ENCODE measurements at places on chromosomes 7 and 10.

- DNase-seq = no peak
These were observed 190.4 kb downstream of the CTTNBP2 start for GRCh38 chr7:117682681-117683385.

DNA sequence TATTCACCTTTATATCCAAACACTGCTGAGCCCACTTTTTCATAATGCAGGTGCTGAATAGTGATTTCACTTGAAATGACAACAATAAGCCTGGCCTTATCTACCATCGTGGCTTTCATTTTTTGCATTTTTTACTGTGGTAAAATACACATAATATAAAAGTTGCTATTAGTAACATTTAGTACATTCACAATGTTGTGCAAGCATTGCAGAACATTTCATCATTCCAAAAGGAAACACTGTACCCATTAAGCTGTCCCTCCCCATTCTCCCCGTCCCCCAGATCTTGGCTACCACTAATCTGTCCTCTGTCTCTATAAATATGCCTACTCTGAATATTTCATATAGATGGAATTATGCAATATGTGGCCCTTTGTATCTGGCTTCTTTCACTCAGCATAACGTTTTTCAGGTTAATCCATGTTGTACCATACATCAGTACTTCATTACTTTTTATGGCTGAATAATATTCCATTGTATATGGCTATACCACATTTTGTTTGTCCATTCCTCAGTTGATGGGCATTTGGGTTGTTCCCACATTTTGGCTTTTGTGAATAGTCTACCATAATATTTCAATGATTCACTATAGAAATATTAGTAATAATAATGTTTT, 68.5 kb upstream of the ARID5B start:
- DNase-seq = no peak

GRCh38 chr10:117674201-117674600, 131.7 kb downstream of the EMX2 start:
- no peak for DNase-seq

GRCh38 chr10:6498771-6499170, 81.3 kb downstream of the PRKCQ start:
- peak; percentile 57 for DNase-seq

DNA sequence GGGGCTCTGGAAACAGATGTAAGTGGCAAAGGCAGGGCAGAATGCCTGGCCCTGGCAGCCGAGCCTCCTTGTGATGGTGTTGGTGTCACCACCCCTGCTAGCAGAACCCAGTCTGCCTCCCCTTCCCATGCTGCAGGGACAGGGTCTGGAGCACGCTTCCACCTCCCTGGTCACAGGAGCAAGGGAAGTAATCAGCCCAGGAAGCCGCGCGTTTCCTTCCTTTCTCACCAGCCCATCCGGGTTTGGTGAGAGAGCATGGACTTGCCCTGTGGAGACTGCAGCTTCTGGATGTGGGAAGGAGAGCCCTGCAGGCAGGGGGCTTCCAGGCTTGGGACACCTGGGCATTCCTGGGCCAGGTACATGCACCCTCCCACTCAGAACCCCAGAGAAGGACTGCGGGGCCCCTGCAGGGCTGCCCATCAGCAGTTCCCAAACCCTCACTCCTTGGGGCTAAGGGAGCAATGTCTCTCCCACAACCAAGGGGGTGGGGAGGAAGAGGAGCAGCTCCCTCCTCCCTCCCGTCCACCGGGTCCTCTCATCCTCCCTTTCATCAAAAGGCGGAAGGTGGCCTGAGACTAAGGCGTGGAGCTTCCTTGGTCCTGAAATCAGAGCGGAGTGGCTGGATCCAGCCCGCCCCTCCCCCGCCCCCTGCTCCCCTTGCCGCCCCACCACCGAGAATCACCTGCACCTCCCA, 1.8 kb downstream of the MMRN2 start:
- no peak for DNase-seq

DNA sequence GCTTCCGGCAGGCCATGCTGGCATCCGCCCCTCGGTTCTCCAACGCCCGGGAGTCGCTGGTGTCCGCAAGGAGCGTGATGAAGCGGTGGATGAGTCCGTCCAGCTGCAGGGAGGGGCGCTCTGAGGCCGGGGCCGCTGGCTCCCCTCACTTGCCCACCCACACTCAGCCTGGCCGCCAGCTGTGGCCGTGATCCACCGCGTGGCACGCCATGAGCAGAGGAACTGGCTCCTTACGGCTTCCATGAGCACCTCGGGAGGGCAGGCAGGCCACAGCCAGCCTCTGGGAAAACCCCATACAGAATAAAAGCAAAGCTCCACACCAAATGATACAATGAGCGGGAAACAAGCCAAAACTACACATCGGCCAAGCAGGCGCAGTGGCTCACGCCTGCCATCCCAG, 15.5 kb upstream of the MICALL2 start:
- DNase-seq = no peak

GRCh38 chr7:121351682-121352081, 22.9 kb downstream of the WNT16 start:
- no peak for DNase-seq

DNA sequence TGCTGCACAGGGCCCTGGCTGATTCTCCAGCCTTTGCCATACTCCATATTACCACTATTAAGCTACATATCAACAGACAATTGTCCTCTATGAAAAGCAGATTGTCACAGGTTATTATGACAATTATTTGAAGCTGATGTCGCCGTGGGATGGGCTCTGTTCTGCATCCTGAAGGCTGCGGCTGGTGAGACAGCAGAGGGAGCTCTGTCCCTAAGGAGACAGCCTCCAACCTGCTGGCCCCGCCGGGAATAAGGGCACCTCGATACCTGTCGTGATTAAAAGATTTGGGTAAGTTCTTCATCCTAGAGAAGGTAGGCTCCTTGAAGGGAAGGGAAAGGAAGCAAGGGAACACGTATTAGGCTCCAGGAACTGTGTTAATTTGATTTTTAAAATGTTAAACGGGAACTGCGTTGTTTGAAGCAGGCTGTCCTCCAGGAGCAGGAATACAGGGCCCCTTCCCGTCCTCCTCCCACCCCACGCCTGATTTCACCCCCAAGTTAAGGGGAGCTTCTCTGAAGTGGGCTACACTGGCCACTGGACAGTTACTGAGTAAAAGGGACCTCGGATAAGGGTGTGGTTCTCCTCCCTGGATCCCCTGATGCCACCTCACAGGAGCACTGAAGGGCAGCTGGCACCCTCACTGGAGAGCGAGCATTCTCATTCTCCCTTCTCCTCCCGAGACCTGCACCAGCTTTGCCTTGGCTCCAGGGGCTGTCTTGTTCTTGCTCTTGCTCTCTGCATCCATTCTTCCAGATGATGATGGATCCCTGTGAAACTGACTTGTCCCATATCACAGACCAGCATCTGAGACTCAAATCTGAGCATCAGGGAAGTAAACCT, 11.8 kb upstream of the TIAL1 start:
- peak; percentile 27 for DNase-seq

GRCh38 chr7:125681508-125681907, 751.9 kb upstream of the POT1 start:
- DNase-seq = no peak

DNA sequence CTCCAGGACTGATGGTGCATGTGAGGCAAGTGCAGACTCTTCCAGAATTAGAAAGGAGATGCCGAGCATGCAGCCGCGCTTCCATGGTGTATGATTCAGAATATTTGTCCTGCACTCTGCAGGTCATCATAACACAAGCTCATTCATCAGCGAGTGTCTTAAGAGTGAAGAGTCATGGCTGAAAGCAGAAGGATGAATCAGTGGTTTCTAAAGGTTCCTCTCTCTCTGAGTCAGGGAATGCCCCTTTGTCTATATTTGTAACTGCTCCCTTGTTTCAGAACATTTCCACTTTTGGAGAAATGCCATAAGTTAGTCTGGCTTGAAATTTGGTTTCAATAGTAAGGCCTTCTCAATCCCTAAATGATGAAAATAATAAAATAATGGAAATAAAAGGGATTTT, 52.3 kb downstream of the HECW1 start:
- no peak for DNase-seq

- DNase-seq = no peak
These were observed 83.6 kb downstream of the NAMPT start for GRCh38 chr7:106201164-106201563.

DNA sequence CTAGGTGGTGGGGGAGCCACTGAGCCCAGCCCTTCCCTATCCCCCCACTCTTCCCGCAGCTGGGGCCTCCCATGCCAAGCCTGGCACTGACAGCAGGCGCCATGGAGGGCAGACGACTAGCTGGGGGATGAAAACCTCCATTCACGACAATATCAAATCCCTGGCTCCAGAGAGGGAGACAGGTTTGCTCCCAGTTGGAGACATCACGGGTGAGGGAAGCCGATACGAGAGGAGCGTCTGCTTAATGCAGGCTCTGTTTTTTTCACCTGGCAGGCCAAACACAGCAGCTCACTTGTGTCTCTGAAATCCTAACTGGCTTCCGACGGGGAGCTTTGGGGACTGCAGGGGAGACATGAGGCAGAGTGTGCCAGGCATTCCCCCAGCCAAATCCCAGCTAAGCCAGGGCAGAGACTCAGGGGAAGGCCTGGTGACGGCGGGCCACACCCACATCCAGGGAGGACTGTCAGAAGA, 307.4 kb upstream of the ZMIZ1 start:
- DNase-seq = no peak

- DNase-seq = no peak
These were observed 39.2 kb upstream of the PPP1R3C start for GRCh38 chr10:91672021-91672608.

DNA sequence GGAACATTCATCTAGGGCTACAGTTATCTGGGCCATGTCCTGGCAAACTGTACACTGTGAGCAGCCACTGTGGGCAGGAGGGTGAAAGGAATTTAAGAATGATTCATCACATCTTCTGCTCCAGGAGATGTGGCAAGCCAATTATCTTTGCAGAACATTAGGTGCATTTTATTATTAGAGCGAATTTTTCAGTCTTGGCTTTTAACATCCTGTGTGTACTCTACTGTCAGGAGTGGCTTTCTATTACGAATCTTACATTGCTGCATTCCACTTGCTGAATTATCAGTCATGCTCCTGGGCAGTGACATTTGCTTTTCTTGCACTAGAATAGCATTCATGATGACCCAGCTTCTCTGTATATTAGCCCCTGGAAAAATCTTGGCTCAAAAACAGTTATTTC, 109.2 kb upstream of the TARP start:
- no peak for DNase-seq

DNA sequence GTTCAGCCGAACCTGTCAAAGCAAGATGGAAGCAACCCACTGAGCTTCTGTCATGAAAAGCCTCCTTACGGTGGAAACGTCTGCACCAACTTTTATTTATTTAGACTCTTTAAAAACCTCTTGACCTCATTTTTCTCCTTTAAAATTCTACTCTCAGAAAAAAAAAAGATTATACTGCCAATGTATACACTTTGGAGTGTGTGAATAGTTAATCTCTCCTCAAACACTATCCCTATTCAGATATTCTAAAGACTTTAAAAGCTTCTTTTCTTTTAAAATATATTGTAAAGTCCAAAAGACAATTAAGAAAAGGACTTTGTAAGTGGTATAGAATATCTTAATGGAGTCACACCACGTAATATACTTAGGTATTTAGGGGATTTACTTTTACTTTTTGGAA, 335.2 kb upstream of the SEMA3D start:
- no peak for DNase-seq

DNA sequence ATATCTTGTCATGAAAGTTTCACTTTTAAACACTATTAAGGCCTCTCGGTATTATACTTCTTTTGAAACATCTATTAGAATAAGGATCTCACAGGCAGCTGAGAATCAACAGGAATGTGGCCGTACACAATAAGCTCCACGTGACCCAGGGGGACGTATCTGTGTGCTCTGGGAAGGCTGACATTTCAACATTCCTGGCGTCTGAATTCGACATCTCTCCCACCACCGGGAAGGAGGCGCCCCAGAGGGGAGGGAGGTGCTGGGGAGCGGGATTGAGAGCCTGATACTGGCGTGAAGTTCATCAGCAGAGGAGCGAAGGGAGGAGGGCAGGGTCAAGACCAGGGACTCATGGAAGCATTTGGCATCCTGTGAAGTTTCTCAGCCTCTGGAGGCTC, 401.3 kb downstream of the DNAJB6 start:
- no peak for DNase-seq

DNA sequence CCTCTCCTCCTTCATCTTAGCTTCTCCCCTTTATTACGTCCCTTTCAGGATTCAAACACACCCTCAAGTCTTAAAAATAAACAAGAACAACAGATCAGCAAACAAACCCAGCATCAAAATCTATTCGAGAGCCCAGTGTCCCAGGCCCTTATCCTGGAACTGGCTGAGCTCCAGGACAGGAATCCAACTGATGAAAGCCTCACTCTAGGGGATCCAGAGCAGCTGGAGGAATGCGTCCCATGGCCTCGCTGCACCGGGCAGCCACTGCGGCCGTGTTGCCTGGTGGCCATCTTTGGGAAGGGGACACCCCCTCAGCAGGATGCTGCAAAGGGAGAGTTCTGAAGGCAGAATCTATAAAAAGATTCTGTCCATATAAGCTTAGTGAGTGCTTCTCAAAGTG, 156.5 kb upstream of the BMPER start:
- DNase-seq = no peak

- DNase-seq = no peak
These were observed 412.6 kb upstream of the SHH start for GRCh38 chr7:156224833-156225225.

DNA sequence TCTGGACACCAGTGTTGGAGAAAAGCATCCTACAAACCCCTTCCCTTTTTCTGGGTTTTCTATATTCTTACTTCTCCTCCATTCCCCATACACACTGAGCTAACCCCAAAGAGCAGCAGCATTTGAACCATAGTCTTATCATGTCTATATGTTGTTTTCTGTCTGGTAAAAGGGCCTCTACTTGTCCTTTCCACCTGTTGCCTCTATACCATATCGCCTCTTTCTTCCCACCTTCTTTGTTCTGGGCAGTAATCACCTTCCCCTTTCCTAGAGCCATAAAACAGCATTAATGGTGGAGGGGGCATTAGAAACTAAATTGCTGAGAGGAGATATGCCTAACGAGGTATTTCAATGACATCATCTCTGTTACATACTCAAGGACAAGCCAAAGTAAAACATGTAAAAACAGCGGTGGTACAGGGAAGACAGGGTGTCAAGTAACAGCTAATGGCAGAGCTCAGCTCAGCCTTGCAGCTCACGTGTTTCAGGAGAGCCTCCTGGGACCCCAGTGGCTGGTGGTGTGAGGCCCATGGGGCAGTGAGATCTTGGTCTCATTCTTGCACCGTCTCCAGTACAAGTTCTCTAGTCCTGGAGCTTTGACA, 20.6 kb downstream of the NPY start:
- no peak for DNase-seq

GRCh38 chr7:114916261-114916892, 5.5 kb upstream of the MDFIC start:
- peak; percentile 55 for DNase-seq

GRCh38 chr7:23445326-23445725, 25.0 kb downstream of the IGF2BP3 start:
- no peak for DNase-seq

DNA sequence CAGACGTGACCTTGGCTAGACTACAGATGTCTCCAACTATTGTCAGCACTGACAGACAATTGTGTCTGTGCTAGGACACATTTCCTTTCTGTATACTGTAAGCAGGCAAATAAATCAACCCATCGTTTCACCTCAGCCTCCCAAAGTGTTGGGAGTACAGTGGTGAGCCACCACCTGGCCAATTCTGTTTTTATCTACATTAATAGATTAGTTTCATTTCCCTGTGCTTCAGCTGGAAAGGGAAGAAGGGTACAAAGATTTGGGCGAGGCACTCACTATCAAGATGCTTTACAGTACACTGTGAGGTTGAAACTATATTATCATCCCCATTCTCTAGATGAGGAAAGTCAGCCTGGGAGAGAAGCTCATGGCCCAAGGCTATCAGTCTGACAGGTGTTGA, 21.9 kb downstream of the SFR1 start:
- DNase-seq = no peak
